ENCODE measurements at places on chromosomes 6 and 20.

- DNase-seq = no peak
Measured at GRCh38 chr6:157152556-157152955, 170.8 kb downstream of the TMEM242 start.

- DNase-seq = no peak
Measured at GRCh38 chr20:45254383-45255262, at the start of gene SLPI. Gene SLPI, minus strand, starts transcription at chr20:45254564. Its CDS starts 21 bp downstream, at chr20:45254543.

GRCh38 chr6:129280293-129280644 lies 397.3 kb downstream of the LAMA2 start:
- no peak for DNase-seq

DNA sequence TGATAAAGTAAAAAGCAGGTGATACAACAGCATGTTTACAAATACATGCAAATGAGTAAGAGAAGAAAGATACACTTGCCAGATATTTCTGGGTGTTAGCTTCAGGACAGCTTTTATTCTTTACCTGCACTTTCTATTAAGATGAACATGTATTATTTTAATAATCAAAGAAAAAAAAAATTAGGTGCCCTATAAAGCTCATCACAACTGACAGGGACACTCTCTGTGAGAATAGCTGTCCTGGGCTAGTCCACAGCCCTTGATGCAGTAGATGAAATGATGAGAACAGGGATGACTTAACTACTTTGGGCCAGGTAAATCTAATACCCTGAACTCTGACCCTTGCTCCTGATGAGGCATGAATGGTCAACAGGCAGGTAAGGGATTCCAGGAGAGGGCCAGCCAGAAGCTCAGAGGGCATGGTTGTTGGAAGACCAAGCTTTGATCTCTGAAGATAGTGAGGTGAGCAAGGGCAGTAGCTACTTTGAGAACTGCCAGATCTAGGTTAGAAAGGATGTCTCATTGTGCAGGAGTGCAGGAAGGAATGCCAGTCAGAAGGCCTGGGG lies 15.6 kb downstream of the NSFL1C start:
- no peak for DNase-seq

DNA sequence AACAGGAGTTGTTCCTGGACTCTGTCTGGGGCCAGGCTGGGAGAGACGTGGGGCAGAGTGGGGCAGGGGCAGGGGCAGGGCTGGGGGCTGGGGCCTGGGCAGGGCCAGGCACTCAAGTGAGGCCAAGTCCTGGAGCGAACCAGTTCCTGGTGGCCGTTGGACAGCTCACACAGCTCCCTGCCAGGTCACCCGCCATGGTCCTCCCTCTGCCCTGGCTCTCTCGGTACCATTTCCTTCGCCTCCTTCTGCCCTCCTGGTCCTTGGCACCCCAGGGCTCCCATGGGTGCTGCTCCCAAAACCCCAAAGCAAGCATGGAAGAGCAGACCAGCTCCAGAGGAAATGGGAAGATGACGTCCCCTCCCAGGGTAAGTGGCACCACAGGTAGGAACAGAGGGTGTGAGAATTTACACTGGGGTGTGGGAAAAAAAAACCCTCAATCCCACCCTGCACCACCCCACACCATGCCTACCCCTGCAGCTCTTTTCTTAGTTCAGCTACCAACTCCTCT lies at the start of gene MCCD1:
TSS of gene MCCD1 (plus strand) at position 142 of the 508 bp plus-strand sequence. CDS start at position 195, 53 bp downstream.
- no peak for DNase-seq

DNA sequence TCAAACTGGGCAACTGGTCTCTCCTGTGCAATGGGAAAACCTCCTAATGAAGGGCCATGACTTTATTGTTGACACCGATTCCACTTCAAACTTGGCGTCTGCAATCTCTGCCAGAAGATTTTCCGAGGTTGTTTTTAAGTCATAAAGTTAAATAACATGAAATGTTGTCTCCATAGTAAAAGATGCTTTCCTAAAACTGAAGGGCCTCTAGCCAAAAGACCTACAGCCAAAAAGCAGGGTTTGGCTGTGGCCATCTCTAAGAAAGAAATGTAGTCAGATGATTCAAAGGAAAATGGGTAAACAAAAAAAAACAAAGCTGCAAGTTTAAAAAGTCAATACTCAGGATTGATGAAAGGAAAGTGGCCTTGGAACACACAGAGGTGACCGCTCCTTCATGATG lies 14.1 kb downstream of the CD93 start:
- DNase-seq = no peak

- DNase-seq = no peak
Measured at GRCh38 chr6:32327103-32327502, 44.6 kb downstream of the TSBP1 start.

DNA sequence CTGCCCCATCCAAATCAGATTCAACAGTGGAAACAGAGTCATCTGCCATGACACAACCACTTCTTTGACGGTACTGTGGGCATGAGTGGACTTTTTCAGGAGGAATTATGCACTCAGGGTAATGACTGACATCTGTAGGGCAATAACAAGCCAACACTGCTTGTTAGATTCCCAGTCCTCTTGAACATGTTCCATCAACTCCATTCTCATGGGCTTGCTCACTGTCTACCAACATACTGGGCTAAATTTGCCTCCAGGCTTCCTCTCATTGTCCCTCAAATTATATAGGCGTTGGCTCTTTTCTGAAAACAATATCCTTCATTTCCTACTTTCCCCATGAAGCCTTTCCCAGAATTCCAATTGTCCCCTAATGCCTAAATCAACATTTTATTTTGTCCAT lies 43.1 kb downstream of the ANKEF1 start:
- DNase-seq = no peak

DNA sequence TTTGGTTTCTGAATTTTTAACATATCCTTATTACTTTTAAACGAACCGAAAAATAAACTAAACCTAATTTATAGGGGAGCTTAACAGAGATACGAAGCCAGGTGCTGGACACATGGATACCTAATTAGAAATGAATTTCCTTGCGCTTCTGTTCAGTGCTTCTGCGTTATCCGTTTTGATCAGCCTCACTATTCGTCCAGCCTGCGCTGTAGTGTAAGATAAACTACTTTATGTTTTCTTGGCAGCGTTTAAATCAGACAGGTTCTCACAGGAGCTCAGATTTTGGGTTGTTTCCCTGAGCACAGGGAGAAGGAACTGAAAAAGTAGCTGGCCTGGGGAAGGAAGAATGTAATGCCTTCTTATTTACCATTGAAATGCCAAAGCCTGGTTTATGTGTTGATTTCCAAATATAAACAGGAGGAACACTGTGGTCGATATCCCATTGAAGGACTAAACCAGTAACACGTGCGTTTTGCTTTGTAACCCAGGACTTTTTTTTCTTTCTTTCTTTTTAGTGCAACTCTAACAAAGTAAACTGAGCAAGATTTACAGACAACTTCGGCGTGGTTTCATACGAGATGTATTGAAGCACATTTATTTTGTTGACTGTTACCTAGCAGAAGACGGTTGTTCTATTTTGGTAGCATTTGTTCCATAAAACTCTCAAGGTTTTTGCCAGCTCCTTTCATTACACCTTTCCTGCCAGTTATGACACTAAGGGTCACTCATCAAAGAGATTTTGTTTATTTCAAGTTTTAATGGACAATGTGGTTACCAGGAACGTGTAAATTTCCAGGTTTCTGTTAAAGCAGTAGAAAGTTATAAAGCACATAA lies 214.8 kb upstream of the HEY2 start:
- no peak for DNase-seq

DNA sequence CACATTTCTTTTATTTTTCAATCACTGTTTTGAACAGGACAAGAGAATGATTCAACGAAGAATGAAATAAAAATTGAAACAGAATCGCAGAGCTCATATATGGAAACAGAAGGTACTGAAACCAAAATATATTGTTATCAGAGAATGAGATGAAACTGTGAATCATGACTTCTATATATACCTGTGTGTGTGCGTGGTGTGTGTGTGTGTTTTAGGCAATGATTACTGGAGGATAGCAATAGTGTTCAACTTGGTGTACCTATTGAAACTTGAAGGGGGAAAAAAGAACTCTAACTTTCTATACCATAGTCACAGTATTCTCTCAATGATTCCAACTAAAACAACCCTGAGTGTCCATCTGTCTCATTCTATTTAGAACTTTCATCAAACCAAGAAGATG lies 586.6 kb downstream of the KIF16B start:
- no peak for DNase-seq

GRCh38 chr6:5592886-5593519 lies 331.7 kb downstream of the FARS2 start:
- DNase-seq = no peak

GRCh38 chr6:97702248-97702647 lies 419.2 kb upstream of the MMS22L start:
- no peak for DNase-seq

DNA sequence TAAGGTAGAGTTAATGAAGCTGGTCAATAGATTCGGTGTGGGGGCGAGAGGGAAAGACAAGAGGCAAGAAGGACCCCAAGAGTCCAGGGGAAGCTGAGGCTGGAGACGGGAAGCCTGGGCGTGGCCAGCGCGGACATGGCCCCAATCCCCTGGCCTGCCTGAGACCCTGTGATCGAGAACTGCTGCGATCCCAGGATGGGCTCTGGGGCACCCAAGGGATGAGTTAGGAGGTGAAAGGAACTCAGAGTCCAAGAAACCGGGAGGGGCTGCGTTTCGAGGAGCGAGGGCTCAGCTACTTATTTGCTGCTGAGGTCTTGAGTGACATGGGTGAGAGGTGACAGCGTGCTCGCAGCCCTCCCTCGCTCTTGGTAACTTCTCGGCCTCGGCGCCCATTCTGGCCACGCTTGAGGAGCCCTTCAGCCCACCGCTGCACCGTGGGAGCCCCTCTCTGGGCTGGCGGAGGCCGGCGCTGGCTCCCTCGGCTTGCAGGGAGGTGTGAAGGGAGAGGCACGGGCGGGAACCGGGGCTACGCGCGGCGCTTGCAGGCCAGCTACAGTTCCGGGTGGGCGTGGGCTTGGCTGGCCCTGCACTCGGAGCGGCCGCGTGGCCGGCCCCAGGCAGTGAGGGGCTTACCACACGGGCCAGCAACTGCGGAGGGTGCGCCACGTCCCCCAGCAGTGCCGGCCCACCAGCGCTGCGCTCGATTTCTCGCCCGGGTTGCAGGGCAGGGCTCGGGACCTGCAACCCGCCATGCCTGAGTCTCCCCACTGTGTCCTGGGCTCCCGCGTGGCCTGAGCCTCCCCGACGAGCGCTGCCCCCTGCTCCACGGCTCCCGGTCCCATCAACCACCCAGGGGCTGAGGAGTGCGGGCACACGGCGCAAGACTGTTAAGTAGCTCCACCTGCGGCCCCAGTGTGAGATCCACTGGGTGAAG lies 58.2 kb downstream of the IRF4 start:
- no peak for DNase-seq

GRCh38 chr6:113920663-113921267 lies 50.2 kb downstream of the HDAC2 start:
- no peak for DNase-seq

GRCh38 chr6:15824811-15825210 lies 162.0 kb upstream of the DTNBP1 start:
- no peak for DNase-seq

DNA sequence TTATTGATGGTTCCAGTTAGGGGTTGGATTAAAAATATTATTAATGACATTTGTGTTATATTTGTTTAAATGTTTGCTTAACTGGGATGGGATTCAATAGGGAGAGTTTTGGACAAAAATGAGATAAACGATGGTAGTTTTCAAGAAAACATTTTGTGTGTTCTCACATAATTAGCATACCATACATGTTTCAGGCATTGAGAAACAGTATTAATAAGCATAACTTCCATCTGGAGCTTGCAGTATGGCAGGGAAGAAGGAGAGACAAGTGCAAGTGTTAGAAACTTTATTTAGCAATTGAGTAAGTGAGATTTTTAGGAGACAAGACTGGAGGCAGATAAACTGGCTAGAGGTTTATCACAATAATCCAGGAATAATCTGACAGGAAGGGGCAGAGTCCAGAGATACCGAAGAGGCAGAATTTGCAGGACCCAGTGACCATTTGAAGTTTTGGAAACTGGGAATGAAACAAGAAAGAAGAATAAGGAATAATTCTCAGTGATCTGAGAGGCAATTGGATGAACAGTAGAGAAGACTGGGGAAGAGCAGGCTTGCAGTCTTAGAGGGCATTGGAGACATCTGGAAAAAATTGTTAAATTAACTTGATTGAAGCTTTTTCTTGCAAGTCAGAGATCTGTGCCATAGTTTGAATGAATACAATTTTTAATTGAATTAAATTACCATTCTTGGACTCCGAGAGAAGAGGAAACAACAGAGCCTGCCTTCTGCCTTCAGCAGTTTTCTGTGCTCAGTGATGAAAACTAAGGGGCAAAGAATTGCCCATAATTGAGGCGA lies 73.0 kb upstream of the PTCHD4 start:
- DNase-seq = no peak

DNA sequence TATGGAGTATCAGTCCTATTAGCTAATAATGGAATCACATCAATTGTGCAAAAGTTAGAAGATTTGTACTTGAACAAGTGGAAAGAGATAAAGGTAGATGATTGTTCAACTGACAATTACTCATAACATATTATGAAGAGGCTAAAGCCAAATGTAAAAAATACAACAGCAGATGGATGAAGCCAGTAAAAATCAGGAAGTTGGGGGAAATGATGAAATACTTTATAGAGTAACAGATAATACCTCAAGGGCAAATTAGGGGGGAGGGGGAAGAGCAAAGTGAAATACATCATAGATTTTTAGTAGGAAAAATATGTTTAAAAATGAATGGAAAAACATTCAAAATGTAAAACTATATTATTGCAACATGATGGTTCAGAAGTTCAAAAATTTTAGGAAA lies 114.0 kb downstream of the PDSS2 start:
- DNase-seq = no peak

DNA sequence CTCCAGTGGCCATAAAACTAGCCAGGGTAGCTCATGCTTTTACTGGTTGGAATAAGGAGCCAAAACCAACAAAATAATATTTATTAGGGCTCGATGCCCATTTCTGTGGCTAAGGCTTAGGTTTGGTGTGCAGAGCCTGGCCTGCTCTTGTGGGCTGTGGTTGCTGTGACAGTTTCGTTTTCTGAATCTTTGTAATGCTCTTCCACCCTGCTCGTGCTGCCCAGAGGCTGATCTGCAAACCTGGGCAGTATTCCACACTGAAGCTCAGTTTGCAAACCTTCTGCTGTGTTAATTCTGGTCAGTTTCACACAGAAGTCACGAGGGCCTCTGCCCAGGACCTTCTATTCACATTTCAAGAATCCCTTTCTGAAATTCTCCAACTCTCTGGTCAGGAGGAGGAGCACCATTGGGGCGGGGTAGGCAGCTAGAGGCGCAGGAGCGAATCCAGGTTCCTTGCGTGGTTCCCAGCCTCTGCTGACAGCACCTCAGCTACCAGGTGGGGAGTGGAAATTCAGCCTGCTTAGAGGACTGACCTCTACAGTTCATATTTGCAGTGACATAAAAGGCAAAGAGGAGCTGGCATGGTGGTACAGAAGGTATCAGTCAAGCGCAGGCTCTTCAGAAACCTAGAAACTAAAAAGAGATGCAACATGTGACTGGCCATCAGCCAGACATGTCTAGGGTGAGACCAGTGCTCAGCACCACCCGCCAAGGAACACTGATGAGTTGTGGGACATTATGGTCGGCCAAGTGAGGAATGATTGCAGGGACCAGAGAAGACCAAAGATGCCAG lies 14.3 kb upstream of the C20orf144 start:
- DNase-seq = no peak

- no peak for DNase-seq
Measured at GRCh38 chr6:73050706-73051105, 174.6 kb downstream of the KHDC1L start.

GRCh38 chr20:5977223-5977622 lies 26.8 kb downstream of the MCM8 start:
- no peak for DNase-seq

- DNase-seq = no peak
Measured at GRCh38 chr6:135604035-135604860, 106.7 kb upstream of the AHI1 start.

All from activated CD4-positive, alpha-beta T cell treated with anti-CD3 and anti-CD28 coated beads, Interleukin-2, amount 50 U/mL, for 4 hours (primary cell).